Stimulated activated CD4-positive, alpha-beta T cell treated with anti-CD3 and anti-CD28 coated beads, TNF-alpha, amount 100 ng/mL, for 48 hours (primary cell): ENCODE measurements at places on chromosomes 12 and 14.

DNA sequence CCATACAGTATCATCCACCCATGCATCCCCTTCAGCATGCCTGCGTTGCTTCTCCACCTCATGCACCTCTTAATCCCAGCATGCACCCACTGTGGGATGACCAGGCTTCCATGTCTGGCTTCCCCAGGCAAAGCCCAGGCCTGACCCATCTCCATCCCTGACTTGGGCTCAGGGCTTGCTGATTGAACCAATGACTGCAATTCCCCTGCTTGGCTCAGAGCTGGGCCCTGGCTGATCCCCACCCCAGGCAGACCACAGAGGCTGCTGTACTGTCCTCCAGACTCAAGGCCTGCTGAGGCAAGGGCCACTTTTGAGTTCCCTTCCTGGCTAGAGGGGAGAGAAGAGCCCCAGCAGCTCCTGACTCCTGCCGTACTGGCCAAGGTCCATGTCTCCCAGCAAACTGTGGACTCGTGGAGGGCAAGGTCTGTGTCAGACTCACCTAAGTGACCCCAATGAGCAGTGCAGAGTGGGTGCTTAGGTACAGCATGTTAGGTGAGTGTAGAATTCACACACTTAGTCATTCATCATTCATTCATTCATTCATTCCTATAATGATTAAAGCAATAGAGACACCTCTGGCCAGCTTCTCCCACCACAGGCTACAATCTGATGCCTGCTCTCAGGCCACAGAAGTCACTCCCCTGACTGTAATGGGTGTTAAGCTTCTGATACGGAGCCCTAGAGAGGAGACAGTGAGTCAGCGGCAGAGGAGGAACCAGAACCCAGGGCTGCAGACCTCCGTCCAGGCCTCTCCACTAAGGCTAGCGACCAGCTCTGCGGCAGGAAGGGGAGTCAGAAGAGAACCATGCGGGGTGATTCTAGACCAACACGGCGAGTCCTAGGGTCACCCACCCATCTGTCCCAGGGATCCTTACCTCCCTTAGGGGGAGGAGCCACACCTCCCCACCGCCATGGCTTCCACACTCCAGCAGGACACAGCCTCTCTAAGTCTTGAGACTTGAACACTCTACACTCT, 2.9 kb downstream of the BEGAIN start:
- no peak for DNase-seq

DNA sequence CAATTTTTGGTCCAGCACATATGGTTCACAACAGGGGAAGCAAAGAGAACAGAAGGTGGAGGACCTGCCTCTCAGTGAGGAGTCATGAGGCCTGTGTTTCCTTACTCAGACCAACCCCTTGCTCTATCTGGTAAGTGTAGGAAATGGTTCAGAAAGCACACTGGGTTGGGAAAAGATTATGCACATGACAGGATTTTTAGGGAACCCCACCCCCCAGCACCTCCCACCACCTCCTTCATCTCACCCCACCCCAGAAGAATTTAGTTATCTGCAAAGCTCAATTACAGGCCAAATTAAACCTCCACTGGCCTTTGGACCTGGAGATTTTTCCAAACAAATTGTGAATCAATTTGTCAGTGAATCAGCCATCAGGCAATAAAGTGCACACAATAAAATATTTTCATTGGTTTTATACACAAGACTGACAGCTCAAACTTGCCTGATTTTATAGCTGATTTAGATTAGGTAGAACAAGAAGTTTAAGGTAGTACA, 132.8 kb downstream of the DACT1 start:
- DNase-seq, result no peak

DNA sequence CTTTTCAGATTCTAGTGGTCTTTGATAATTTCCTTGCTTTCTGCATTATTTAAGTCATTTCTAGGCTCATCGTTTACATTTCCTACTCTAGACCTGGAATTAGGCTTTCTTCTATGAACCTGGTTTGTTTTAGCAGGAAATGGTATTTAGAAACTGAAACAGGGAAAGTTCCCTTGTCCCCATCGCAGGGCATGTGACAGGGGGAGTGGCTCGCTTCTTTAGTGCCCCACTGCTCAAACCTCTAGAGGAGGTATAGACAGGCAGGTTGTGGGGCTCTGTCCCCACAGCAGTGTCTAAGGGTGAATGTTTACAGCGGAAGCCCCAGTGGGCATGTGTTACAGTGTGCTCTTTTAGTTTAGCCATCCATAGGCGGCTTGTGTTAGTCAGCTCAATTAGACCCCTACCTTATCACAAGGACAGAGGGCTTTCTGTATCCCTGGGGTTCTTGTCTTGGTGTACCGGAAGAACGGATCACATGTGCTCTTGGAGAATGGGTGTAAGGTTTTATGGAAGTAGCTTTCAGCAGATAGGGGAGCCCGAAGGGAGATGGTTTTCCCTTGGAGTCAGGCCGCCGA, 25.0 kb downstream of the IFT81 start:
- DNase-seq, result no peak

DNA sequence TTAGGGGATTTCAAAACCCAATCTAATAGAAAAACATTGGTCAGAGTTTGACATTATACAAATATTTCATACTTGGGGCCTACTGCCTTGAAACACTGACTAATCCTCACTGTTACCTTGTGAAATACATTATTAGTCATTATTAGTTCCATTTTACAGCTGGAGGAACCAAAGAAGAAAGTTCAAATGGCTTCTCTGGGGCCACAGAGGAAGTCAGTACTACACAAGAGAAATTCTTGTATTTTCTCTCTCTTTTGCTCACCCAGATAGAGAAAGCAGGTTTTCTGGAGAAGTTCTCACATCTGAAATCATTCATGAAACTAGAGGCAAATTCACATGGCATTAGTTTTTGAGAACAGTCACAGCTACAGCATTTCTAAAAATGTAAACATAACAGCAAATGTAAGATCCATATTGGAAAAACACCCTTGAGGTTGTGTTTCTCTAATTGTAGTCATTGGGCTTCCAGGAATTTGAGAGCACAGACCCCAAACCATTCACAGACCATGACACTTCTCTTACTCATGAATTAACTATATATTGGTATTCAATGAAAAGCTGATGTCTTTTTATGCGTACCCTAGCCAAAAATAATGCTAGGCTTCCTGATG, 83.0 kb downstream of the LLPH start:
- DNase-seq, result no peak

DNA sequence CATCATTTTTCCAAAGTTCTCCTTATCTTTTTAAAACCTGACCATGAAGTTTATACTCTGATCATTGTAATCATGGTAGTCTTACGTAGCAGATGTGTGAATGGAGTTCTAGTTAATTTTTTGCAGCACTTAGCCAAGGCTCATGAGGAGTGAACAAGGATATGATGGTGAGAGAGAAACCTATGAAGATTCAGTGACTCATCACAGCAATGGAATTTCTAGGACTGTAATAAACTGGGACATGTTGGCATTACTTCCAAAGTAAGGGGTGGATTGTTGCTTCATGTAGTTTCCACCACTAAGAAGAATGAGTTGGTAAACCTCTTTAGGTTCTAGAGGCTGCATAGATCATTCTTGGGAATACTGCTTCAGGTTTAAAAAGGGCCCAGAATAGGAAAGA, 102.7 kb downstream of the LRRIQ1 start:
- no peak for DNase-seq

DNA sequence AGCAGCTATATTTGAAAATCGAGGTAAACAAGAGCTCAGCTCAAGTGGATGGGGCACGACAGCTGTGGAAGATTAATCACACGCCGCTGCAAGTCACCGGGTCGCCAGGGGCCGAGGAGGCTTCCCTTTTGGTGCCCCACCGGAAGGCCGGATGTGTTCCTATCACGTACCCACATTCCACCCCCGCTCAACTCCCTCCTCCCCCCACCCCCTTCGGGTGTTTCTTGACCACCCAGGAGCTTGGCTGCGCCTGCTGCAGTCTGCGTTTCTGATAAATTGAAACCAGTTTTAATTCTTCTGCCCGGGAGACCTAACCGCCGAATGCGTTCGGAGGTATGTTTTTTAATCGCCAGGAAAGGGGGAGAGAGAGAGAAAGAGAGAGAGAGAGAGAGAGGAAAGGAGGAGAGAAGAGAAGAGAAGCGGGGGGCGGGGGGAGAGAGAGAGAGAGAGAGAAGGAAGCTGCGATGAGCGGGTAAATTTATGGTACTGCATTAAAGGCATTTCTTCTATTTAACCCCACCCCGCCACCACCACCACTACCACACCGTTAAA, 1.8 kb downstream of the SLC8A3 start:
- no peak for DNase-seq

- no peak for DNase-seq
These were observed 5.4 kb upstream of the LRIG3 start for GRCh38 chr12:58925751-58926150.

DNA sequence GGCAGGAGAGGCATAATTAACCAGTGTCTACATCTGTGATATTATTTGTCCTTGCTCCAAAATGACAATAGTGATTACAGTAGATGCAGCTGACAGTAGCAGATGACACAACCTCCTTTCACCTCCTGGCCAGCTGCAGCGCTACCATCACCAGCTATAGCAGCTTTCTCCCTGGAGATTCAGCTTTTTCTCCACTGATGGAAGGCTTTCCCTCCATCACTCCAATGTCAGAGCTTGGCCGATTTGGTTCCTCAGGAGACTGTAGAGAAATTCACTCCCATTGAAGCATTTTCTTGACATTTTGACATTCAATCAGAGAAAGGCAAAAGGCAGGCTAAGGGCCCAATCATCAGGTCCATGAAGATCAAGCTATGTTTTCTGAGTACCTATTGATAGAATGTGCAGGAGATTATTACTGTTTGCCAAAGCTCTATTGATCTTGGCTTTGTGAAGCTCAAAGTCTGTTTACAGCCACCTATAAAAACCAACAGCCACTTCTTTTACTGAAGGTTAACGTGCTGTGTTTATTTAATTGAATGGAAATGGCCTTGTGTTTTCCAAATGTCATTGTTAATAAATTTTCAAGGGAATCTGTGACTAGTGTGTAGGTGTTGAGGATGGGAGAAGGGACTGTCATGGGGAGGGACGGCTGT, 785.1 kb downstream of the DIO2 start:
- no peak for DNase-seq

DNA sequence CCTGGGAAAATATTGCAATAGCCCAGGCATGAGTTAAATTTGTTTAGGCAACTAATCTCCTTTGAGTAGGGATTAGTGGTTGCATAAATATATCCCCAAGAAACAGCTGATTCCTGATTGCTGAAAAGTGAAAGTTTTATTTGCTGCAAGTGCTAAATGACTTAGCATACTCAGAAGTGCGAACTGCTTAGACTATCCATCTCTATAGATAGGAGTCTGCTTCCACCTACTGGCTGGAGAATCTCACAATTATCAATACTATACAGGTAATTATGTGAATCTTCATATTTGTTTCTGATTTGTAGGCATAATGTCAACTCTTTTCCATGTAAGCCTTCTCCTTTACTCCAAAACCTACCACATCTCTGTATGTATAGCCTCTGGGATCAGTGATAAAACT, 12.0 kb upstream of the SLCO1B3 start:
- no peak for DNase-seq

DNA sequence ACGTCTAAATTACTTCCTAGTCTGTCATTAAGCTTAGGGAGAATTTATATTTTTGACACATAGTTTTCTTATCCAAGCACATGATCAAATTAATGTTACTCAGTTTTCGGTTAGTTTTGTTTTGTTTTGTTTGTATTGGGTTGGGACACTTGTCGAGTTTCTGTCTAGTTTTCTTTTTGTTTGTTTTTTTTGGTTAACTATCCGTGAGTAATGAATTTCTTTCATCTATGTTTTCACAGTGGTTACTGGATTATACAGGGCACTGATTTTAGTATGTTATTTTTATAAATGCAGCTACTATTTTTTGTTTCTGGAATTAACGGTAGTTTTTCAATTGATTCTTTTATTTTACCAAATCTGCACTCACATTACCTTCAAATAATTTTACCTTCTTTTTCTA, 2.7 kb downstream of the KLRF1 start:
- no peak for DNase-seq

- DNase-seq, result no peak
These were observed 448.6 kb downstream of the FUT8 start for GRCh38 chr14:65860956-65861611.

DNA sequence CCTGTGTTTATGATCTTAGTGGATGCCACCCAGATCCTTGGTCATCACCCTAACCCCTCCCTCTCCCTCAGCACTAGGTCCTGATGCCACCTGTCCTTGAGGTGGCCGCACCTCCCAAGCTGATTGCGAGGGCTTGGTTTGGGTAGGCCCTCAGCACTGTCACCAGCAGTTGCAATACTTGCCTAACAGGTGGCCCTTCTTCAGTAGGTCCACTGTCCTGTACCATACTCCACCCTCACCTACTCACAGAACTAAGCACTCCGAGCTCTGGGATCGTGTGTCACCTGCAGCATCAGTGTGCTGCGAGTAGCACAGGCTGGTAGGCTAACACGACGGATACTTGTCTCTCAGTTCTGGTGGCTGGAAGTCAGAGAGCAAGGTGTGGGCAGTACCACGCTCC, 14.0 kb upstream of the SERPINA12 start:
- no peak for DNase-seq

- no peak for DNase-seq
These were observed 5.9 kb downstream of the RESF1 start for GRCh38 chr12:31965090-31965489.

- DNase-seq, result no peak
These were observed 81.5 kb downstream of the BHLHE41 start for GRCh38 chr12:26043135-26044006.

GRCh38 chr12:106131676-106132075, 7.1 kb downstream of the NUAK1 start:
- DNase-seq, result no peak

- no peak for DNase-seq
These were observed 2.6 kb downstream of the NAV3 start for GRCh38 chr12:77833329-77833728.

DNA sequence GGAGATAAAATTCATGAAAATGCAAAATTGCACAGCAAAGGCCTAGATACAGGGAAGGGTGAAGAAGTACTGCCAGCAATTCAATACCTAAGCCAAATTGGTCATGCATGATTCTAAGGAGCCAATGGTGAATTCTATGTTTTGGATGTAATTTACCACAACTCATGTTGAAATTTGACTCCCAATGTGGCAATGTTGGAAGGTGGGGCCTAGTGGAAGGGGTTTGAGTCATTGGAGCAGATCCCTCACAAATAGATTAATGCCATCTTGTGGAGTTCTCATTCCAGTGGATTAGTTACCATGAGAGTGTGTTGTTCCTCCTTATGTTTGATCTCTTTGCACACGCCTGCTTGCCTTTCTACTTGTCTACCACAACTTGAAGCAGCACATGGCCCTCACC, 194.0 kb upstream of the ALG10 start:
- no peak for DNase-seq

GRCh38 chr12:78306236-78306635, 475.5 kb downstream of the NAV3 start:
- no peak for DNase-seq

DNA sequence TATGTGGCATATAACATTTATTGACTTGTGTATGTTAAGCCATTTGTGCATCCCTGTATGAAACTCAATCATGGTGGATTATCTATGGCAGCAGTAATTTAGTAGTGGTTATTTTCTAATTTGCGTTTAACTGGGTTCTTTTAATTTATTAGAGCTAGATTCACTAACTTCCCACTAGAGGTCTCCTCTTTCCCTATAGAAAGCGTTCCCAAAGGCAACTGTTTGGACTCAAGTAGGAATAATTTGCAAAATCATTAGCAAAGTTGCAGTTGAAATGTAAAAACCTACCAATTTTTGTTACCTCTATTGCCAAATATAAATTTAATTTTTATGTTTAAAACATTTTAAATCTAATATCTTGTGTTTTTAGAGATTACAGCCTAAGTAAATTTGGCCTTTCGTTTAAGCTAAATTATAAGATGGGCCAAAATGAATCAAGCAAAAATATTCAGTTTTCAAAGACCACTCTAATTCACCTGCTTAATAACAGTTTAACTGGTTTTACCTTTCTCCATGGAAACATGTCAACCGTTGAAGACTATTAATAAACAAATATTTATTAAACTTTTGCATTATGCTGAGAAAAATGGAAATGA, 6.0 kb downstream of the DMAC2L start:
- DNase-seq, result no peak
